ENCODE measurements at places on chromosomes 7 and 10. TPM values are rescaled to one million over a fixed set of nuclear protein-coding genes. Genes with fewer than 3 reads are reported as not detected.

The SLC18A2 gene
- total RNA-seq: 1.2 TPM

GRCh38 chr7:45455662-45456061 lies 118.5 kb upstream of the ADCY1 start:
- no peak for DNase-seq
- no peak overlapping the region for H3K4me3 ChIP-seq
- H3K27me3 ChIP-seq: no peaks in the 10 kb centered on the region
- no peaks in the 10 kb centered on the region for H3K4me1 ChIP-seq

GRCh38 chr10:108204528-108205305 lies 1040.2 kb upstream of the SORCS1 start:
- H3K36me3 ChIP-seq: no peaks in the 10 kb centered on the region
- no peaks in the 10 kb centered on the region for H3K4me1 ChIP-seq
- DNase-seq: no peak
- no peak overlapping the region for H3K4me3 ChIP-seq

The PRSS2 gene
- not detected for total RNA-seq

The DDC gene
- 90.2 TPM for total RNA-seq

DNA sequence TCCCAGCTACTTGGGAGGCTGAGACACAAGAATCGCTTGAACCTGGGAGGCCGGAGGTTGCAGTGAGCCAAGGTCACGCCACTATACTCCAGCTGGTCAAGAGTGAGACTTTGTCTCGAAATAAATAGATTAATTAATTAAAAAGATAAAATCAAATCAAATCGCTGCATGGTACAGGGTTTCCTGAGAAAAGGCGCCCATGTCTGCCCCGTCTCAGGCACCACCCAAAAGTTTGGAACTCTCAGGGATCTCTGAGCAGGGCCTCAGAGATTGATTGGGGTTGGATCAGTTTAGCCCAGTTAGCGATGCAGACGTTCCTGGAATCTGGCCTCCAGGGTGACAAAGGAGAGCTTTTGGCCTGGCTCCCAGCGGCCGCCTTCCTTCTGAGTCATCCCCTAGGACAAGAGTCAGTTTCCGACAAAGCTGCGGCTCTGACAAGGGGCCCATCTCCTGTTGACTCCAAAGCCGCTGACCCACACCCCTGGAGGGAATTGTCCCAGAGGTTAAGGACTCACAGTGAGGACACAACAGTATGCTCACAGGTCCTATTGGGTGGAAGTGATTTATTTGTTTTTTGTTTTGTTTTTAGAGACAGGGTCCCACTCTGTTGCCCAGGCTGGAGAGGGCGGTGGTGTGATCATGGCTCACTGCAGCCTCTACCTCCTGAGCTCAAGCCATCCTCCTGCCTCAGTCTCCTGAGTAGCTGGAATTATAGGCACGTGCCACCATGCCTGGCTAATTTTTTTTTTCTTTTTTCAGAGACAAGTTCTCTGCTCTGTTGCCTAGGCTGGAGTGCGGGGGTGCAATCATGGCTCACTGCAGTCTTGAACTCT lies 6.8 kb downstream of the ORAI2 start:
- DNase-seq: no peak
- no peak overlapping the region for H3K27ac ChIP-seq
- no peak overlapping the region for H3K4me3 ChIP-seq
- H3K27me3 ChIP-seq: no peaks in the 10 kb centered on the region

The LRRC18 gene
- not detected for total RNA-seq

The BTBD16 gene
- 0.13 TPM for total RNA-seq

DNA sequence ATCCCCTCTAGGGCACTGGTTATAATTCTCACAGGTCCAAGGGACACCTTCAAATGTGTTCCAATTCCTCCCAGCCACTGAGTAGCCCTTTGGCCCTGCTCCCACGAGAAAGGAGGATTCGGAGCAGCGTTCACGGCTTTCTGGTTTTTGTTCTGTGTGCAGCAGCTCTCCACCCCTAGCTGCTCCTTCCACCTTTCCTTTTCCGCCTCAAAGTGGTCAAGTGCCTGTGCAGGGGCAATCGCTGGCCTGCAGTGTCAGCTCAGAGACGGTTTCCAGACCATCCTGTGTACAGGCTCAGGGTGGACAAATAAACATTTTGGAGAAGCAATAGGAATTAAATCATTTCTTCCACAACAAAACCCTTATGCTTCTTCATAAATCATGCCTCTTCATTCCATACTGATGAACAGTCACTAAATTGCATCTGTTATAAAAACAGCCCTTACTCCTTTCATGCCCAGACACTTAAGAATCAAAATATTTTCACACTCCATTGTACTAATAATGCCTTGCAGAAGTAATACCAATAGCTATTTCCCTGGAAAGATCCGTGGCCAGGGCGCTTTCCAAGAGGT lies 1.1 kb downstream of the KIAA1549 start:
- H3K27me3 ChIP-seq: no peaks in the 10 kb centered on the region
- no peak overlapping the region for H3K27ac ChIP-seq
- H3K4me1 ChIP-seq: no peaks in the 10 kb centered on the region
- no peaks in the 10 kb centered on the region for H3K36me3 ChIP-seq

The ADCY1 gene
- total RNA-seq: 1.1 TPM
